Stimulated activated CD8-positive, alpha-beta memory T cell treated with anti-CD3 and anti-CD28 coated beads, Interleukin-15, amount 100 ng/mL, for 48 hours (primary cell): ENCODE measurements at places on chromosomes 4 and X.

GRCh38 chrX:150899191-150899757 is 806 bp upstream of the CD99L2 start:
- DNase-seq = peak; percentile 7

DNA sequence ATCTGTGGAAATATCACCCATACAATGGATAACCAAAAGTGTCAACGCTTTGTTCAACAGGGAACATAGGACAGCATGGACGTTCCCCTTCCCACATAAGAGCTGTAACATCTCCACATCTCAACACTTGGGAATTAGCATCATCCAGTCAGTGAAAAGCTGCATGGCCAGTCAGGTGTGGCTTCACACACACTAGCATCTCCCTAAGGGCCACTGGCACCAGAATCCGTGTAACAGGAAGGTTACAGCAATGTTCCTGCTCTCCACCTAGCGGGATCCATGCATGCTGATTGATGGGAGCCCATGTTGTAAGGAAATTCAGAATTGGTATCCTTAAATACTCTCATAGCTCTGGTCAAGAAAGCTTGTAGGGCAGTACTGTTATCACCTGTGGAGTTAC is 78.8 kb downstream of the EVC2 start:
- no peak for DNase-seq

GRCh38 chrX:153818571-153819383 is 11.6 kb downstream of the PDZD4 start:
- DNase-seq = peak; percentile 19

- no peak for DNase-seq
Observed at GRCh38 chrX:153317306-153317705, 4.3 kb downstream of the PNMA6F start.

DNA sequence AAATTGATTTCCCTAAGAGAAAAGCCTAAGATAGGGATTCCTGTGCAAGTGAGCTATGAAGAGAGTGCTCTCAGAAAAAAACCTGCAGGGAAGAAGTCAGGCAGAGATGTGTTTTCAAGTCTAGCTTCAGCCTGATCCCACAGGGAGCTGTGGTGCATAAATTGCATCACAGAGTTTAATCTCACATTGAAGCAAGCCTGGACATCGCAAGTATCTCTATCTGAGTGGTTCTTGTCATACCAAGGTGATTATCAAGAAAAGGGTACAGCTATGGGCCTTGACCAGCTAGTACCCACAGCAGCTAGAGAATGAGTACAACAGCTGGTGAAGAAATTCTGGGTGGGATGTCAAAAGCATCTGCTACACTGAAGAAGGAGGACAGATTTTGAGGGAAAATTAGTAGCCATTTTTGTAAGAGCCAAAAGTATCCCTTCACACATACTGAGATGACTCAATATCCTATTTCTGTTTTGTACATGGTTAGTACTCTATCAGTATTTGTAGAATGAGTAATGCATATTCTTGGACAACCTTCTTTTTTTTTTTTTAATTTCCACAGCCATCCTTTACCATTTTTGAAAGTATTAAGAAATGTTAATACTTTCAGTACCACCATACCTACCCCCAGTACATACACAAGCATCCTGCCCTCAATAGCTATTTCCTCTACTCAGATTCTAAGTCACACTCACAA is 708.9 kb downstream of the IL1RAPL1 start:
- no peak for DNase-seq

GRCh38 chrX:149003863-149004660 is 501.0 kb downstream of the IDS start:
- DNase-seq = no peak

- DNase-seq = no peak
Observed at GRCh38 chrX:20742106-20742505, 475.4 kb upstream of the RPS6KA3 start.
